Amniotic epithelial cell (primary cell): ENCODE measurements at places on chromosomes 7 and 10.

GRCh38 chr10:78336402-78336791 lies 302.7 kb downstream of the RPS24 start:
- peak; percentile 93 for DNase-seq

DNA sequence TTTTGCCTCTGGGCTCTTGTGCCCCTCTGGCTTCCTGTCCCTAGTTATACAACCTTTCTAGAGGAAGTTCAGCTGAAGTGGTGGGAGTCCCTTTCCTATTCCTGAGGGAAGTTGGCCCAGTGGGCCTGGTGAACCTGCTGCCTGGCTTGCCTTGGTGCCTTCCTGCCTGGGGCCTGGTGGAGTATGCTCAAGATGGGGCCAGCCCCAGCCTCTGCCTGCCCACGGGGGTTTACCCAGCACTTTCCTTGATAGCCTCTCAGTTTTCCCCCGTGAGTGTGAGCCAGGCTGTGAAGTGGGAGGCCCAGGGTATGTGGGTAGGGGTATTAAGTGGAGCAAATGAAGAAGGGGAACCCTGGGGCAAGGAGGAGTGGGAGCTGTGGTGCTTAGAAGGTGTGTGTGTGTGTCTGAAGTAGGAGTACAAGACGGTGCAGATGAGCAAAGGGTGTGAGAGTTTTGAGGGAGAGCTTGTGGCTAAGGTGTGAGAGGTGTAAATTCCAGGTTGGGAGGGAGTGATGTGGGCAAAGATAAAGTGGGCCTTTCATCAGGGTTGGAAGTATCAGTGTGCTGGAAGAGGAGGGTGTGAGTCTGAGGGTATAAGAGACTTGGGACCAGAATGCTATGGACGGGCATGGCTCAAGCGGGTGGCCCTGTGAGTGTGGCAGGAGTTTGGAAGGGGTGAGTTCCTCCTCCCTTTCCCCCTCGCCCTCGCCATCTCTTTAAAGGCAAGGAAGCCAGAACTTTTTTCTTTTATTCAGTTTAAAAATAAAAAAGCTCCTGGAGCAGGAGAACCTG lies 10.9 kb upstream of the PAX2 start:
- DNase-seq = no peak

- DNase-seq = no peak
These were observed 133.1 kb downstream of the SORCS3 start for GRCh38 chr10:104774234-104774633.

- DNase-seq = peak; percentile 7
These were observed 124.1 kb downstream of the LMBR1 start for GRCh38 chr7:156768698-156769472.

- DNase-seq = peak; percentile 24
These were observed 54.2 kb upstream of the FHIP2A start for GRCh38 chr10:114767101-114767985.

DNA sequence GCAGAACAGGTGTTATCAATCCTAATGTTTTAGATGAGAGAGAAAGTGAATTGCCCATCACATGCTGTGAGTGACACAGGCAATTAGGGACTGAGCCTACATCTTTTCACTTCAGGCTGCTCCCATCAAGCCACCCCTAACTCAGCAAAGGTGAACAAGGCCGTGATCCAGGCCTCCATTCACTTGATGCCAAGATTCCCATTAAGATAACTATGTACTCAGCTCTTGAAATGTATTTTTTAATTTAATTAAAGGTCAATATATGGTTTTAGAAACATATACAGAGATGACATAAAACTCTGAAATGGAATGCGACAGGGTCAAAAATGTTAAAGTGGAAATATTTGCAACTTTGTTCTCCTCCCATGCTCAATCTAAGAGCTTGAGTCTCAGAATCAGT lies 27.9 kb upstream of the UBE2H start:
- no peak for DNase-seq
